ENCODE measurements at places on chromosomes 1 and 21. TPM values are rescaled to one million over a fixed set of nuclear protein-coding genes. Genes with fewer than 3 reads are reported as not detected.

GRCh38 chr1:167533851-167534300 is 15.5 kb upstream of the CD247 start:
- DNase-seq, result peak; percentile 17

- DNase-seq, result peak; percentile 30
Observed at GRCh38 chr1:235954306-235955283, 87.9 kb upstream of the LYST start.

- no peak for DNase-seq
Observed at GRCh38 chr1:41368801-41369200, 7.6 kb downstream of the FOXO6 start.

The CELA2A gene
- not detected for total RNA-seq

The DYNLT5 gene
- not detected for total RNA-seq

Data from esophagus squamous epithelium (tissue), 5 donors.